ENCODE measurements at places on chromosomes 7 and 10. TPM values are rescaled to one million over a fixed set of nuclear protein-coding genes. Genes with fewer than 3 reads are reported as not detected.

DNA sequence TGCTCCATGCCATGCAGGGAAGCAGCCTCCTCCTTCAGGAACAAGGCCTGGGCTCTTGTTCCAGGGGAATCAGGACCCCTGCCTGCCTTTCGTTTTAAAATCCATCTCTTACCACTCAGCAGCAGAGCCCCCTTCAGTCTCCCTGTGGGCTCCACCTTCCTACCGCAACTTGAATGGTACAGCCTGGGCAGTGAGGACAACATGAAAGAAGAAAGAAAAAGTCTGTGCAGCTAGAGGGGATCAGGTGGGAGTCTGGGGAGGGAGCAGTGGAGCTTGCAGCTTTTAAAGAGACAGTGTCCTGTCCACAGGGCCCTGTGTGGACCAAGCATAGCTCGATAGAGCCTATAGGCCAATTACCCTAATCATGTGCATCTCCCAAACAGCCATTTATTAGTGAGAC, 3.7 kb downstream of the PLXNA4 start:
- no peak for DNase-seq

Gene TMEM140
- polyA plus RNA-seq: 22.2 TPM

DNA sequence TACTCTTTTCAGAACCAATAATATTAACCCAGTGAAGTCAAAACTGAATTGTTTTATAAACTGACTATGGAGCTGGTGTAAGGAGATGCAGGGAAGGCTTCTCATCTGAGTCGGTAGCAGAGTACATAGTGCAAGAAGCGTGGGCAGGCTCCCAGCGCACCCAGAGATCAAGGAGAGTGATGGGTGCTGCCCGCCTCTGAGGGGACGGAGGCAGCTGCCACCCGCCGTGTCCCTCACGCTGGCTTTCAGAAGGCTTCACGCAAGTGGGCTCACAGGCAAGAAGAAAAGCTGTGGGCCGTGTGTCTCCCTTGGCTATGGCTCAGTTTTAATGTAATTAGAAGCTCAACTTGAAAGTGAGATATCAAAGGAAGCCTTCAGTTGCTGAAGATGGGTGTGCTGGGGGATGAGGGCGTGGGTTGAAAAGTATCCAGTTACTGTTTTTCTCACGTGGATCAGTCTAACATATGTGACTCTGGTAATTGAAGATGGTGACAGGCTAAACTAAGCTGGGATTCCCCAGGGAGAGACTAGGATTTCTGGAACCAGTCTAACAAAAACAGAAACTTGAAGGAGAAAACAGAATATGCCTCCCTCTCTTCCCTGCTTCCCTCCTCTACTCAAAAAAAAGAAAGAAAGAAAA, 159.9 kb downstream of the MGMT start:
- DNase-seq: no peak

Gene CCDC172
- polyA plus RNA-seq: not detected

Gene CARD11
- 0.96 TPM for polyA plus RNA-seq

- no peak for DNase-seq
These were observed 54.0 kb downstream of the RAPGEF5 start for GRCh38 chr7:22302951-22303423.
